ENCODE measurements at places on chromosomes 5 and 9.

- no peak for DNase-seq
Observed at GRCh38 chr5:107415762-107416161, 255.0 kb downstream of the EFNA5 start.

GRCh38 chr9:112866662-112867274, 23.9 kb downstream of the SLC46A2 start:
- DNase-seq, result no peak

DNA sequence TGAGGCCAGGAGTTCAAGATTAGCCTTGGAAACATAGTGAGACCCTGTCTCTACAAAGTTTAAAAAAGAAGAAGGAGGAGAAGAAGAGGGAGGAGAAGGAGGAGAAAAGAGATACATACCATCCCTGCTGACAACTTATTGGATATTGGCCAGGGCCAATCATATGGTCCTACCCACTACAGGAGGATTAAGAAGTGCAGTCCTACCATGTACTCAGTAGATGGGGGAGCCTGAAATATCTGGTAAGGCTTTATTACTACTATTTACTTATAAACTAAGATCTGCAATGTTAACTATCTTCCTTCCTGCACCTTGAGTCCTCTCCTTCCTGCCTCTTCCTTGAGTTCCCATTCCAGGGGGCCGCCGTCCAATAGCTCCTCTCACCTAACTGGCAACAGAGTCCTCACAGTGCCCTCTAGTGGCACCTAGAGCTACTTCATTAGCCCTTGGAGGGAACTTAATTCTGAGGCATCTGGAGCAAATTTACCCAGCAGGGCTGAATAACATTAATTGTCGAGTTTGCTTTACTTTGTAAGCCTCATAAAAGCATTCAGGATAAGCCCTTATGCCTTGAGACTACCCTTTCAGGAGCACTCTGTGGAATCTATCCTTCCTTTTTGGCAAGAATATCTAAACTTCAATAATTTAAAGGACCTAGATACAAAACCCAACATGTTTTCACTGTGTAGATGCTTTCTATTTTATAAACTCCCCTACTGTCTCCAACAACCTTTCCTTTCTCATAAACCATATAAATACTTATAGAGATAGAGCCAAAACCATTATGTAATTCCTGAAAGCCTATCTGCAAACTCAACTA, 39.1 kb upstream of the RANBP6 start:
- DNase-seq, result no peak

DNA sequence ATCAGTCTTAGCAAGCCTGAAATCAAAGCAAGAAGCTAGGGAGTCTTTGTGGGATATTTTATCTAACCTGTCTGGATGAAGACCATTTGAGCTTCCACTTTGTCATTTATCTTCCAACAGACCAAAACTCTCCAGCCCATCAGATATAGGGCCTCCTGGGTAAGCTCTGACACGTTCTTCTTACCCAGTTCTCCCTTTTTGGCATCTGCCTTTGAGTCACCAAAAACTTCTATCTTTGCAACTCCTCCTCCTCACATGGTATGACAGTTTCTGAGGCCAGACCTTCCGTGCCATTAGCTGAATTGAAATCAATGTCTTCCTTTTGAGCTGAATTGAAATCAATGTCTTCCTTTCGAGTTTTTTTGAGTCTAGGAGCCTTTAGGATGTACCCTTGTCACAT, 156.6 kb upstream of the SPRY4 start:
- no peak for DNase-seq

- no peak for DNase-seq
Observed at GRCh38 chr9:83794051-83794450, 23.5 kb downstream of the GKAP1 start.

- DNase-seq, result no peak
Observed at GRCh38 chr9:119853126-119853525, 483.9 kb upstream of the BRINP1 start.

GRCh38 chr5:137287569-137287968, 211.6 kb downstream of the SPOCK1 start:
- no peak for DNase-seq

DNA sequence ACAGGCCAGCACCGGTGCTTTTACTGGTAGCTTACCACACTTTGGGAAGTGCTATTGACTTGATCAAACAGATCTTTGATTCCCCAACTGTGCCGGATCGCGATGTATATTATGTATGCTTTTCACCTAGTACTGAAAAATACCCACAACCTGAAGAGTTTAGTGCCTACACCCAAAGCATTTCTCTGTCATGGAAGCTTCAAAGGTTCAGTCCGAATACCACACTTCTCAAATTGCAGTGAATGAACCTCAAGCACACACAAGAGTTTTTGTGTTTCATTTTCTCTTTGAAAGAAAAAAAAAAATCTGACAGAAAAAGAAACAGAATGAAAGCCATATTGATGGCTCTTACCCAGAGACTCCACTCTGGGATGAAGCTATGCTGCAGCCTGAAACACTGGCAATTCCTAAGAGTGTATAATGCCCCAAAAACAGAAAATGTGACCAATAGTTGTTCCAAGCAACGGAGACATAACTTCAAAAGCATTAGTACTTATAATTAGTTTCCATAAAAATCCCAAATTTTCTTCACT, 100.9 kb downstream of the EBF1 start:
- DNase-seq, result no peak

DNA sequence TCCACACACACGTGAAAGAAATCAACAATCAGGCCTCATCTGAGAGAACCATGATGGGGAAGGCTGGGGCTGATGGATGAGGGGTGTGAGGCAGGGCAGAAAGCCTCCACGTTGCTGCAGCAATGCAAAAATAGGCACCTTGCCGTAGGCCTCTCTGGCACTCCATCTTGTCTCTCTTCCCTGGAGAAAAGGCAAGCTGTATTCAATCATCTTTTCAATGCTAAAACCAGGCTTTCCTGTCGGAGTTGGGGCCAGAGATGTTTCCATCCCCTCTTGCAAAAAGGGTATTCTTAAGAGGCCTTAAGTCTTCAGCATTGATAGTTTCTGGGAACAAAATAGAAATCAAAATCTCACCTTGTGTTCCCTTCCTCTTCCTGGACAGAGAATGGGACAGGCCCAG, 80.9 kb downstream of the THBS4 start:
- DNase-seq, result no peak

DNA sequence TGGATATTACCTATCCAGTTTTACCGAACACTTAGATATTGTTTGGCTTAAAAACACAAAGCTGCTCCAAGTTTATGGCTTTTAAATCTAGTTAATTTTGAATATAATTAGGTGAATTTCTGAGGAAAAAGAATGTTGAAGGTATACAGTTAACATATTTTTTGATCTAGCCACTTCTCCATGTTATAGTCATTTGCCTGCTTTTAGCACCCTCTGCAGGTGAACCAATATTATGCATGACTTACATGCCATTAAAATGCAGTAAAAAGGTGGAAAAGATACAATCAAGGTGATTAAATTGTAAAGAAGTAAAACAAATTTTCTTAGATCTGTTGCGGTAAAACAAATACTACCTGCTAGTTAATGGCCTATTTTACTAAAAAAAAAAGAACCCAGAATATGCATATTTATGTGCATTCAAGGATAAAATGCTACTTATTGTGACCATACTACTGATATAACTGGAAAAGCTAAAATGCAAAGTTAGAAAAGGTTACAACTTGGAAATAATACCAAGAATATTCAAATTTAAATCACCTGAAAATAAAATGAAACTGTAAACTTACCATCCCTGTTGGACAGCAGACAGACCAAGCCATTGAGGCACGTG, 132.1 kb downstream of the AP3B1 start:
- DNase-seq, result peak; percentile 56

DNA sequence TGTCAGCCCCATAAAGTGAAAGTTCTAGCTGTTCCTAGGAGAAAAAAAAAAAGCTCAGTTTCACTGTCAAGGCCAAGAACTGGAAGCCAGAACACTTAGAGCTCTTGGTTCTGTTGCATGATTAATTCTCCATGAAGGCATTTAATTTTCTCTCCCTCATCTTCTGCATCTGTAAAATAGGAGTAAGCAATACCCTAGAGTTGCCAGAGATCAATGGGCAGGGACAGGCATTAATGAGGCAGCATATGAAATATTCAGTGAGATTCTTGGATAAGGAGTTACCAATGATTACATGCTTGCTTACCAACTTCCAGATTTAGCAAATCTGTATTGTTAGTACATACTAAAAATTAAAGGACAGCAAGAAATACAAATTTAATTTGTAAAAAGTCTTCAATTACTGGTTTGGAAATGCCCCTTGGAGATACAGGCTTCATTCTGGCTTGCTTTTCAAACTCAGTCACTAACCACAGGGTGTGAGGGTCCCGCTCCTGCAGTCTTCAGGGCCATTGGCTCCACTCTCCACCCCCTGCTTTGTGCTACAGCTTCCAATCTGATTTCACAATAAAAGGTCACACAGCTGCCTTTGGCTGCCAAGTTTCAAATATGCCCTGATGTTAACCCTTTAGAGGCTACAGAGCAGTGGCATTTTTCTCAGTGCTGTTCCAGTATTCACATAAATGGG, 624.6 kb downstream of the BNC2 start:
- DNase-seq, result no peak

- DNase-seq, result no peak
Observed at GRCh38 chr9:14222149-14222835, 91.6 kb downstream of the NFIB start.

GRCh38 chr9:5799314-5799713, 33.6 kb downstream of the ERMP1 start:
- DNase-seq, result no peak

DNA sequence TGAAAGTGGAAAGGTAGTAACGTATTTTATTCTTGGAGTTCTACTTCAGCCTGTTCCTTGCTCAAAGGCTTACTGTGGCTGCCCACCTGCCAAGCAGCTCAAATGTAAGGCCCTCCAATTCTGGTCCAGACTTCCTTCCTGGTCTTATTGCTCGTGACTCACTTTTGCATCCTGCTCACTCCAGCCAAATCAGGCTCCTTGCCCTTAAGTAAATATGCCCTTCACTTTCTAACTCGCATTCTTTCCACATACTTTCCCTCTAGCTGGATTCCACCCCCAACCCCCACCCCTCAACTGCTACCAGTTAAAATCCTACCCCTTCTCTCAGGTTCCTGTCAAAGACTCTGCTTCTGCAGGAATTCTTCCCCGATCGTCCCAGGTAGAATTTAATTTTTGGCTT, 96.6 kb downstream of the GALNT10 start:
- DNase-seq, result no peak

- DNase-seq, result no peak
Observed at GRCh38 chr5:141560725-141561483, 57.9 kb downstream of the DIAPH1 start.

DNA sequence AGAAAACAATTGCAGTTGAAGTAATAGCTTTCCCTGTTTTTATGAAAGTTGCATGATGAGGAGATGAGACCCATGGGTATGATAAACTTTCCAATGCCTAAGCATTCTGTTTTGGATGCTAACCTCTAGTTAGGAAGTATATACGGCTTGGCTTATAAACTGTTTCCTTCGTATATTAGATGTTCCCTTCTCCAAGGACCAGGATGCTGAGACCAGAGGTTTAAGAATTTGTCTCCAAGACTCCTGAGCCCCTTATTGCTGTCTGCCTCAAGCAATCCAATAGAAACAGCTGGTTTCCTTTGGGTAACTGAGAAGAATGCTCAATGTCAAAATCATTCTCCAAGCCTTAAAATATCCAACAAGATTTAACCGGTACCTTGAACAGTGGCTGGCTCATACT, 12.2 kb upstream of the TNC start:
- no peak for DNase-seq

DNA sequence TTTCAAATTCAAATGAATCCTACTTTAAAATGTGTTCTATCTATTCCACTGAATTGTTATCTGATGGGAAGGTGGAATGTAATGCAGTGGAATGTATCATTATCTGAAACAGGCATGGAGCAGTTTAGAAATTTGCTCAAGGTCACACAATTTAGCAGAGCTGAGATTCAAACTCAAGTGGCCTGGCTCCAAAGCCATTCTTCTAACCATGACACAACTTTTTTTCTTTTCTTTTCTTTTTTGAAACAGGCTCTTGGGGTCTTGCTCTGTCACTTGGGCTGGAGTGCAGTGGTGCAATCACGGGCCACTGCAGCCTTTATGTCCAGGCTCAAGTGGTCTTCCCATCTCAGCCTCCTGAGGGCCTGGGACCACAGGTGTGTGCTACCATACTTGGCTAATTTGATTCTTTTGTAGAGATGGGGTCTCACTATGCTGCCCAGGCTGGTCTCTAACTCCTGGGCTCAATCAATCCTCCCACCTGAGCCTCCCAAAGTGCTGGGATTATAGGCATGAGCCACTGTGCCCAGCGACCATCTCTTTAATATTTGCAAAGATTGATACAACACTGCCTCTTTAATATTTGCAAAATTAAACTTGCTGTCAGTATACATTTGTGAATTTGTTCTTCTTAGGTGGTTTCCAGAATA, 50.0 kb downstream of the CAST start:
- DNase-seq, result no peak

- no peak for DNase-seq
Observed at GRCh38 chr9:77085416-77085815, 66.0 kb downstream of the FOXB2 start.

GRCh38 chr9:126902210-126902609, 12.4 kb upstream of the RALGPS1 start:
- no peak for DNase-seq

DNA sequence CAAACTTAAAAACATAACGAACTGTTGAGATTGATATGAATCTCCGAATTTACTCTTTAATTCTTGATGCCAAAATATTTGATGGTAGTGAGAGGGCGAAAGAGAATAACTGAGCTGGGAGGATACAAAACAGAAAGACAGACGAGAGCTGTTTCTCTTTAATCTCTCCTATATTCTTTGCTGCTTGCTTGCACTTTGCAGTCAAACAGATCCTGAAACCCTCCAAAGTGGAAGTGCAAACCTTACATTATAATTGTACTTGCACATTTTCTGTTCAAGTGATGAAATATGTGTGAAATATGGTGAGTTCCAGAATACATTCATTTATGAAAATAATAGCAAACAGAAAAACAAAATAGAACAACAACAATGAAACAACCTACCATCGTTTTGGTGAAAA, 63.8 kb downstream of the PAM start:
- DNase-seq, result no peak

DNA sequence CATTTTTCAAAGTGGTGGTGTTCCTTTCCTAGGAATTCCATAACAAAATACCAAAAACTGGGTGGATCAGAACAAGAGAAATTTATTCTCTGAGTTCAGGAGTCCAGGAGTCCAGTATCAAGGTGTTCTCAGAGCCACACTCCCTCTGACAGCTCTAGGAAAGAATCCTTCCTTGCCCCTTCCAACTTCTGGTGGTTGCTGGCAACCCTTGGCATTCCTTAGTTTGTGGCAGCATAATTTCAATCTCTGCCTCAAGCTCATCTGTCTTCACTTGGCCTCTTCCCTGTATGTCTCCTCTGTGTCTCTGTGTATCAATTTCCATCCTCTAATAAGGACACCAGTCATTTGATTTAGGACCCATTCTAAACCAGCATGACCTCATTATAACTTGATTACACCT, 243.7 kb downstream of the MPDZ start:
- DNase-seq, result no peak

DNA sequence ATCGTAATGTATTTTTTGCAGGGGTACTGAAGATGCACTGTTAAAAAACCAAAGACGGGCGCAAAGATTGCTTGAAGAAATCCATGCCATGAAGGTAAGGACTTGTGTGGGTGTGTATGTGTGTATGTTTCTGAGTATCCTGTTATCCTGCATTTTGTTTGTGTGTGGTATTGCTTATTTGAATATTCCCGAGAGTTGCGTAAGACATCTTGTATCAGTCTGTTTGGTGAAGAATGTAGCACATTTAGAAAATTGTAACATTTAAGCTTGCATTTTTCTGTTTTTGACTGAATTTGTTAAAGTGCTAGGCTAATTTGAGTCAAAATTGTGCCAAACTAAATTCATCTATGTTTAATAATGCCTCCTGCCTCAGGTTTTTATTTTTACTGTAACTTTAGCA, 13.5 kb downstream of the SRFBP1 start:
- no peak for DNase-seq

- no peak for DNase-seq
Observed at GRCh38 chr5:83387041-83387440, 84.5 kb upstream of the VCAN start.
